ENCODE measurements at places on chromosomes 6 and 20. TPM values are rescaled to one million over a fixed set of nuclear protein-coding genes. Genes with fewer than 3 reads are reported as not detected.

The DDO gene
- 2.2 TPM for polyA plus RNA-seq

The TMC2 gene
- polyA plus RNA-seq: 0.02 TPM

The PPIL6 gene
- 3.3 TPM for polyA plus RNA-seq

DNA sequence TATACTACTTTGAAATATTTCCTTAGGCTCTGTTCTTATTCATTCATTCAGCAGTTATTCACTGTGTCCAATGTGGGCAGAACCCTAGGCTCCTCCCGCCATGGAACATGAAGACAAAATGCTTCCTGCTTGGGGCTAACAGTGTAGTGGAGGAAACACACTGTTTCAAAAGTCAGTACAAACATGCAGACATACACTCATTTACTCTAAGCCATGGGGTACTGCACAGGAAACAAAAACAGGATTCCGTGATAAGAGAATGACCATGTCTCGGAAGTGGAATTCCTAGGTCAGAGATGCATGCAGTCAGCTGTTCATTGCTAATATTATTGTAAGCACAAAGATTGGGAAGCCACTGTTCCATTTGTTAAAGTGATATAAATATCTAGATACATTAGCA is 18.4 kb upstream of the FAM209A start:
- DNase-seq: no peak

DNA sequence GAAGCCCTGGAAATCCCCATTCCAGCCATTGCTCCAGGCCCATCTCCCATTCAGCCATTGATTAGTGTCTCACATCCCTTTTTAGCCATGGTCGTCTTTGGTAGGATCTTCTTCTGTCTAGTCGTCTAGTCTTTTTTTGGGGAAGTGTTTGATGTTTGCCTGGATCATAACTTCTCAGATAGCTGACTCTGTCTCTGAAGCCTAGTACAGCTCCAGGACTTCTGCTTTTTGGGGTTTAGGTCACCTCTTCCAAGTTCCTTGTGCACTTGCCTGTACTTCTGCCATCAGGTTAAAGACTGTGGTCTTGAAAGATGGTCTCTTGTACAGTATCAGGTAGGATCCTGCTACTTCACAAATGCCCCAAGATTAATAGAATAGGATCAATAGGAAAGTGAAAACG is 553.5 kb downstream of the PKHD1 start:
- no peak for DNase-seq

- no peak for DNase-seq
Measured at GRCh38 chr6:20706939-20707485, 172.8 kb downstream of the CDKAL1 start.

DNA sequence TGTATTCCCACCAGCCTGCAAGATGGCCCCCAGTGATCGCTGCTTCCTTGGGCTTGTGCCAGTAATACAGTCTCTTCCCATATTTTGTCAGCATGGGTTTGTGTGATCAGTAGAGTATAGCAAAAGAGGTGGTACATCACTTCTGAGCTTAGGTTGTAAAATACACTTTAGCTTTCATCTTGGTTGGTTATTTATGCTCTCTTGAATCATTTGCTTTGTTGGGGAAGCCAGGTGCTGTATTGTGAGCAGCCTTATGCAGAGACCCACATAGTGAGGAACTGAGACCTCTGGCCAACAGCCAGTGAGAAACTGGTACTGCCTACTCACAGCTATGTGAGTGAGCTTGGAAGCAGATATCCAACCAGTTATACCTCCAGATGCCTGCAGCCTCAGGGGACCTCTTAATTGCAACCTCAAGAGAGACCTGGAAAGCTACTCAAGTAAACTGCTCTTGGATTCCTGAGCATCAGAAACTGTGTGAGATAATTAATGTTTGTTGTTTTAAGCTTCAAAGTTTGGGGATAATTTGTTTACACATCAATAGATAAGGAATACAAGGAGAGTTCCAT is 229.3 kb downstream of the FARS2 start:
- DNase-seq: no peak

GRCh38 chr6:7604003-7604402 is 14.0 kb downstream of the SNRNP48 start:
- DNase-seq: no peak

DNA sequence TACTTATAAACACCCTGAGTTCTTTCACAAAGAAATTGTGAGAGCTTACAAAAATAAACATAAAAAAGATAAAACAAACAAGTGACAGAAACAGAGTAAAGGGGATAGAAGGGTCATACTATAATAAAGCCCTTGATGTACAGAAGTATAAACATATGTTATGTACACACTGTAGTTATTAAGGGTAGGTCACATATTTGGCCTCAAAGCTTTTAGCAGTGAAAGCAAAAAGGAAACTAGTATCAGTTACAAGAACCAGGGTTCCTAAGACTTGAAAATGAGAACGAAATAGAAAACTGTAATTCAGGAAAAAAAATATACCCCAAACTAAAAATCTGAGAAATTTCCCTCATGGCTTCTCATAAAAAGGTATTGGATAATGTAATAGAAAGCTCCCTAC is 380.6 kb downstream of the HDGFL1 start:
- DNase-seq: no peak

All from pancreas (tissue), 10 donors.